Head of caudate nucleus (tissue), 42 donors: ENCODE measurements at places on chromosomes 6 and 20.

DNA sequence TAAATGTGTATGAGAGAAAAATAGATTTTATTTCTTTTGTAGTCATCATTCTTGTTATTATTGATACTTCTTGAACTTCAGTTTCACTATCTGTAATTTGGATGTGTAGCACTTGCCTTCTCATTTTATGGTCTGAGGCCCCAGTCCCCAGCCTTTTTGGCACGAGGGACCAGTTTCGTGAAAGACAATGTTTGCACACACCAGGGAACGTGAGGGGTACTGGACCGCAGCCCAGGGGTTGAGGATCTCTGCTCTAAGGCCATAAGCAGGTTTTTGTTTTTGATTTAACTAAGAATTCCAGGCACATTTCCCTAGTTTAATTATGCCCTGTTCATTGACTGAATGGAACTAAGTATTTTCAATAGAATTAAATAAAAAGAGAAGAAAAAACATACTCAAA lies 261.5 kb downstream of the BMP2 start:
- peak; percentile 15 for DNase-seq

DNA sequence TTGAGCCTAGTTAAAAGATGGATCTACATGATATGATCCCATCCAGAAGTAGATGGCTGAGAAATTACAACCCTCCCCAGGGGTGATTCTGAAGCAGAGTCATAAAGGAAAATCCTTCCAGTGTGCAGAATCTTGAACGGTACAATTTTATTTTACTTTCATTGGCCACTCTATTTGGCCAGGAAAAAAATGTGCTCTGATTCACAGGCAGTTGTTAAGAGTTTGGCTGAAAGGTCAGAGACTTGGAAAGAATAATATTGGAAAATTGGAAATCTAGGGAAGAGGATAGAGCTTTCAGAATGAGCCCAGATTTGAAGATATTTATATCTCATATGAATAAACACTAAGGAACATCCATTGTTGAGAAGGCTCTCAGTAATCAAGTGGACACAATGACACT lies 1299.3 kb upstream of the GJE1 start:
- no peak for DNase-seq

DNA sequence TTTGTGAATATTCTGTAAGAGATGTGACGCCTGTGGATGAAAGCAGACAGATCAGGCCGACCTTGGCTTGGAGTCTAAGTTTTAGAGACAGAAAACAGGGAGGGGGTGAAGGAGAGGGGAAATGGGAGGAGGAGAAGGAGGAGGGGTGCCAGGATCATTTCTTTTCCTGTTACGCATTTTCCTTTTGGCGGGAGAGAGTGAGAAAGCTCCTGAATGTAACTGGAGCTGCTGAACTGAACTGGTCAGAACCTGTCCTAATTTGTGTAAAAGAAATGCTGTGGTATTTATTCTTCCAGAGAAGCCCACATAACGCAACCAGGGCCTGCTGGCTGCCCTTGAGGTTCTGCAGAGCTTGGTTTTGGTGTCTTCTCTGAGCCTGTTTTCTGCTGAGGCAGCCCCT lies 41.9 kb downstream of the UTRN start:
- DNase-seq, result no peak

- DNase-seq, result no peak
Observed at GRCh38 chr6:111615916-111616612, 10.4 kb upstream of the TRAF3IP2 start.

DNA sequence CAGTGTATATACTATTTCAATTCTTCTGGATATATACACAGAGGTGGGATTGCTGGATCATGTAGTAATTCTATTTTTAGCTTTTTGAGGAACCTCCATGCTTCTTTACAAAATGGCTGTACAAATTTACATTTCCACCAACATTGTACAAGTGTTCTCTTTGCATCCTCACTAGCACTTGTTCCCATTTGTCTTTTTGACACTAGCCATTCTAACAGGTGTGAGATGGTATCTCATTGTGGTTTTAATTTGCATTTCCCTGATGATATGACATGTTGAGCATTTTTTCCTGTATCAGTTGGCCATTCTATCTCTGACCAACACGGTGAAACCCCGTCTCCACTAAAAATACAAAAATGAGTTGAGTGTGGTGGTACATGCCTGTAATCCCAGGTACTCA lies 68.1 kb upstream of the PMEPA1 start:
- DNase-seq, result no peak

DNA sequence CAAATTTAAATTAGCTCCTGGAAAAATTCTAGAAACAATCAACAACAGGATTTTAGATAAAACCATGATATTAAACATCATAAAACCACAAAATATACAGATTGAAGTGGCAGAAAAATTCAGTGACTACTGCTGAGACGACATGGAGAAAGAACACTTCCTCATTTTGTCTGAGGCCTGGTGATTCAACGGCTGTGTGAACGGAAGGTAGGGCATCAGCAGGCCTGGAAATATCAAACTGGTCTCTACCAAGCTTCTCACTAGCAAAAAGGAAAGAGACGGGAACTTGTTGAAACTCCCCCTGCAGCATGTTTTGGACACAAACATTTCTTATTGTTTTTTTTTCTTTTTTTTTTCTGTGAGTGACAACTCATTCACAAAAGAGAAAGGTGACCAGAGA lies 58.0 kb upstream of the AHI1 start:
- DNase-seq, result no peak

- DNase-seq, result no peak
Observed at GRCh38 chr20:40535816-40536215, 153.2 kb downstream of the MAFB start.

DNA sequence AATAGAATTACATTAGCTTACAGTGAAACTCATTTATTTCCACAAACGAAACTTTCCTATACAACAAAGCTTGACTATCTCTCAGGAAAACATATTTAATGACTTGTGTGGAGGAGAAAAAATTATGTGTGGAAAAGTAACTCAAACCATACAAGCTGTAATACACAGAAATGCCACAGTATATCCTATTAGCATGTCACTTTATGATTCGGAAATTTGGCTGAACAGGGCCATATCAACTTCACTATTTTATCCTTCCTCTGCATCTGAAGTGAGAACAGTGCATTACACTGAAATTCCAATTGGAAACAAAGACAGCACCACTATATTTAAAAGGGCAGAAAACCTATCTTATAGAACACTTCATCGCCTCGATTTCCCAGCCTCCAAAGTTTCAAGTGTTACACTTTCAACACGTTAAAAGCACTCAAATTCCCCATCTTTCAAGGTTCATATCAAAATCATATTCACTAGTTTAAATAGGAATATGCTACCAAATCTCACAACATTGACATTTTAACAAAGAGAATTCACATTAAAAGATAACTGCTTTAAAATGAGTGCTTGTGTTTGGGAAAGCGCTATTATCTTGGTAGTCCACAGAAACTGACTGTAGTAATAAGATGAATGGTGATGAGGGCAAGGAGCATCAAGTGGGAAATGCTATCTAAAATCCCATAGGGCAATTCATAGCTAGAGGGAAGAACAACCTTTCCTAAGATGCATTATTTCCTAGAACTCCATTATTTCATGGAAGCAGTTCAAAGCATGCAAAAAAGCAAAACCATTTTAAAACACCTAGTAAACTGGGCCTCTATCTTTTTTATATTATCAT lies 1.8 kb downstream of the REV3L start:
- no peak for DNase-seq

DNA sequence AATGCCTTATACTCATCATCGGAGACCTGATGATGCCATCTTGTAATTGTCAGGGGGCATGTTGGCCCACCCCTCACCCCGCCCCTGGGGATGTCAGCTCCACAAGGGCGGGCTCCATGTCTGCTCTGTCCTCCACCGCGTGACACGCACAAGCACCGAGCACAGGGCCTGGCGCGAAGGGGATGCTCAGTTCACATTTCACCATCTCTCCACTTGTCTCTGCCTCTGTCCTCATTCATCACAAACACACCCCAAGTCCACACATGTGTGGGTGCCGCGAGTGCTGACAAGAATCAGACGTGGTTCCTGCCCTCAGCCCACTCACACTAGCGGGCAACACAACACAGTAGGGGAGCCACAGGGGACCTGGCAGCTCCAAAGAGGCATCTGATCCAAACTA lies 151.2 kb upstream of the PTPN1 start:
- DNase-seq, result no peak

DNA sequence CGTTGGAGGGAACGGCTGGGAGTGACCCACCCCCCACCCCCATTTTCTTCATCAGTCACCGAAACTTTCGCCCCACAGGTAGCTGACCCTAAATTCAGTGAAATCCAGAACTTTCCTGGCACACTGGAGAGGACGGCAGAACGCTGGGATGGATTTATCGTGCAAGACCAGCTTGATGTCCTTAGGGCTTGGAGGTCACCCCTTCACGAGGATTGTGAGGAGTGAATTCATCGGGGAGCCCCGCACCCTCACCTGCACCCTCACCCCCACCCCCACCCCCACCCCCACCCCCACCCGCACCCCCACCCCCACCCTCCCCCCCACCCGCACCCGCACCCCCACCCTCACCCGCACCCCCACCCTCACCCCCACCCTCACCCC lies 13.3 kb upstream of the TCFL5 start:
- no peak for DNase-seq

DNA sequence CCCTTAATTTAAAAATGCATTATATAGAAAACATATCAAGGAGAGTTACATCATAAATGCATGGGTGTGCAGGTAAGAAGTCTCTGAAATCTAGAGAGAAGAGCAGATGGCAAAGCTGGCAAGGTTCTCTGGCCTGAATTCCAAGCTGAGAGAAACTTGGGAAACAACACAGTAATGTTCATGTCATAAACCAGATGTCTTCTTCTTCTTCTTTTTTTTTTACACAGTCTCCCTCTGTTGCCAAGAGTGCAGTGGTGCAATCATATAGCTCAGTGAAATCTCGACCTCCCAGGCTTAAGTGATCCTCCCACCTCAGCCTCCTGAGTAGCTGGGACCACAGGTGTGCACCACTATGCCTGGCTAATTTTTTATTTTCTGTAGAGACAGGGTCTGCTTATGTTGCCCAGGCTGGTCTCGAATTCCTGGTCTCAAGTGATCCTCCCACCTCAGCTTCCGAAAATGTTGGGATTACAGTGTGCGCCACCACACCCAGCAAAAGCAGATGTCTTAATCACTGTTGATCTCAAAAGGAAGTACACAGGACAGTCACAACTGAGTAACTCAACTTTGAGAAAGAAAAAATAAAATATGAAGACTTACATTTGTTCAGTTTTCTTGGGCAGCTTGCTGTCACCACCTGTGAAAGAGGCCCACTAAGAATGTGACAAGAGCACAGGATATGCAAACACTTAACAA lies 77.3 kb downstream of the DNAAF9 start:
- DNase-seq, result no peak

DNA sequence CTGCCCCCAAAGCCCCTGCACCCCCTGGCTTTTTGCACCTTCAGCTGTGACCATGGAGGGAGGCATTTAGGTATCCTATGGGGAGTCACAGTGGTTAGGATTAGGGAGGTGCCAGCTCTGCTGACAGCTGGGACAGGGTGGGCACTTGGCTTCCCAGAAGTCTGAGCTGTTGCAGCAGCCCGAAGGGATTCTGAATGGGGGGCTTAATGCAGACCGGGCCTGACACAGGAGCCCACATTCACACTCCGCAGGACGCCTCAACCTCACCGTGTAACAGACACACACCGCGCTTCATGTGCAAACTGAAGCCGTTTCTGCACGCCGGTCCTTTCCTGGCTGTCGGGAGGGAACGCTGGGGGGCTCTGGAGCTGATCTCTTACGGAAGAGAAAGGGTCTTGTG lies 1.9 kb downstream of the EBF4 start:
- no peak for DNase-seq

GRCh38 chr6:152984513-152984872 lies 1.7 kb upstream of the FBXO5 start:
- no peak for DNase-seq

GRCh38 chr6:142544199-142544838 lies 242.5 kb downstream of the ADGRG6 start:
- no peak for DNase-seq

DNA sequence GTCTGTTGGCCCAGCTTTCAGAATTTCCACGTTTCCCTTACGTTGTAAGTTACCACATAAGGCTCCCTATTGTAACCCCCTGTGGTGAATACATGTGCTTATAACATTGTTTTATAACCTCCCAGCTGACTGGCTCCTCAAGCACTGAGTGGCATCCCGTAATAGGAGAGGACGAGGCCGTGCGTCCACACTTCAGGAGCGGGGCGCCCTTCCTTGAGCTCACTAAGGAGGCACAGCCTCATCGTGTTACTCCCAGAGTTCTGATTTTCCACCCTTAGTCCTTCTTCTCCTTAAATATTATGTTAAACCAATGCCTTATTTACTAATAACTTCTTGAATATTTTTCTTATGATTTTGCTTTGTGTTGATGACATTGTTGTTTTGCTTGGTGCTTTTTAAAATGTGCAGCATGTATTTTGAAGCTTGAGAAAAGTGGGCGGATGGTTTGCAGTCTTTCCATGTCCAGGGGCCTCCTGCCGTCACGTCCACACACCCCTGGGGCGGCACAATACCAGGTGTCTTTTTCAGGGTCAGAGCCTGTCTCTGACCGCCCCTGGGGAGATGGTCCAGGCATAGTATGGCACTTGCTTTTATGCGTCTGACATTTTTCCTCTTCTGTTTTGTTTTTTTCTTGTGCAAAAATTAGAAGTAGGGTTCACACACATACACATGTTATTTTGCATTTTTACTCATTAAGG lies 181.8 kb downstream of the DLL1 start:
- DNase-seq, result no peak
